Urothelium cell line (cell line): ENCODE measurements at places on chromosomes 5 and 9.

GRCh38 chr9:133771486-133772482 is 33.6 kb upstream of the SARDH start:
- DNase-seq, result no peak

DNA sequence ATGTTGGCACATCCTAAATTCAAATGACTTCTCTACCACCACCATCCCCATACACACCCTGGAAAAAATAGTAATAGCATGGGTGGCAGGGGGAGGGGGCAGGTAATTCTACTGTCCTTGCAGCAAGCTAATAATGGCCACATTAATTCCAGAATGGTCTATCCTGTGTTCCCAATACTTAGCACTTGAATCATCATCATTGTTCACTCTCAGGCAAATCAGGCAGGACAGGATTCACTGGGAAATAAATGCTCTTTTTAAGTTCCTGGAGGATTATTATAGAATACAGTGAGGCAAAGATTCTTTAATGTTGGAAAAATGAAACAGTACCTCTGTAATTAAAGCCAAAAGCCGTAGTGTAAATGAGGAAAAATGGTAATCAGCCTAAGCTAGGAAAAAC is 254.5 kb downstream of the ARRDC3 start:
- DNase-seq, result no peak

GRCh38 chr5:57681942-57682341 is 199.3 kb upstream of the ACTBL2 start:
- no peak for DNase-seq

DNA sequence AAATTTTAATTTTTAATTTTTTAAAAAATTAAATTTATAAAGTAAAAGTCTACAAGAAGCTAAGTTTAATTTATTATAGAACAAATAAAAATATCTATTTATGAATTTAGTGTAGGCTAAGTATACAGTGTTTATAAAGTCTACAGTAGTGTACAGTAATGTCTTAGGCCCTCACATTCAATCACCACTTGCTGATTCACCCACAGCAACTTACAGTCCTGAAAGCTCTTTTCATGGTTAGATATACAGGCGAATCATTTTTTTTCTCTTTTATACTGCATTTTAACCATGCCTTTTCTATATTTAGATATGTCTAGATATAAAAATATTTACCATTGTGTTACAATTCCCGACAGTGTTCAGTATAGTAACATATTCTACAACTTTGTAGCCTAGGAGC is 55.9 kb downstream of the PCSK1 start:
- no peak for DNase-seq

DNA sequence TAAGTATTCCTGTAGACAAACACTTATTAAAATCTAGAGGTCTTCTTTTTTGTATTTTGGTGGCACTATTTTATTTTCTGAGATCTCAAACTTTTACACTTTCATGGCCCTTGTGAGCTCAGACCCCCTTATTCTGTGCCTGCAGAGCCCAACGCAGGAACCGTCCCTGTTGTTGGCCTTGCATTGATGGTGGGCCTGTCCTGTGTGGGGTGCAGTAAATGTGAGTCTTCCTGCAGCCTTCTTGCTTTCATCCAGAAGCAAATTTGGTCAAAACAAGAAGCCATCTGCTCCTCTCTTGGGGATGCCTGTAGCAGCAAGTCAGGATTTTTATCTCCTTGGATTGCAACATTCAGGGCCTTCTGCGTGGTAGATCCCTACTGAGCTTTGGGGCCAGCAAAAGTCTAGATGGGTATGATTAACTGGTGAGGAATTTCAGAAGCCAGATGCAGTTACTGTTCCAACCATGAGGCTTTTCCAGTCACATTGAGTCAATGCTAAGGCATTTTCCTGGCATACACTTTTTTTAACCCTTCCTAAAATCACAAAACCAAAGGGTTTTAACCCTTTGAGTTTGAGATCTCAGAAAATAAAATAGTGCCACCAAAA is 31.7 kb downstream of the BASP1 start:
- peak; percentile 95 for DNase-seq

- DNase-seq, result no peak
Measured at GRCh38 chr5:117165068-117165467, 590.4 kb upstream of the SEMA6A start.

DNA sequence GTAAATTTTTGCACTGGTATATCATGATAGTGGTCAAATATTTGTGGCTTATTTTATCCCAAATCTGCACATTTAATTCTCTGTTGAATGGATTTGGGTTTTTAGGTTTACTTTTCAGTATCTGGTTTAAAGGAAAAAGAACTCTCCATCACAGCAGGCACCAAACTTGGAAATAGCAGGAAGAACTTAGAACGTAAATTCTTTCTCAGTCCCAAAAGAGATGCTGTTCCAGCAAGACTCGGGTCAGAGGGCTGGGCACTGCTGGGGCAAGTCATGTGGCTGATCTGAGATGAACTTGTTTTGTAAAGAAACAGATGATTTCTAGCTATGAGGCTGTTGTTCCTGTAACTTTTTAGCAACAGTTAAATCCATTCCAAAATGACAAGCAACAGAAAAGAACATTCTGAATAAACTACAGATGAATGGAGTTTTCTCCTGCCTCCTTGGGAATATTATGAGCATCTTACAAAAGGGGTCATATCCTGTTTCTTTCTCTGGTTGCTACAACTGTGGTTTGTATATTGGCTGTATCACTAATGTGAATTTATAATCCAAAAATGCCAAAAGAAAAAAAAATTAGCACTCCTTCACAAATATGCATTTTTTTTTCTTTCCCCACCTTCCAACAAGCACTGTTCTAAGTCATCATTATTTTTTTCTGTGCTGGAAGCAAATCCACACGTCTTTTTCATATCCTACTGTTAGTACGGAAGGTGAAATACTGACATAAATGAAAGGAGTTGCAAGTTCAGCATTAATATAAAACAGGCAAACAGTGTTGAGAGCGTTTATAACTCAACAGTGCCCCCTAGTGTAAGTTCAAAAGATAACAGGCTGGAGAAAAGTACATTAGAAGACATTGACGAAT is 31.1 kb downstream of the OR2K2 start:
- DNase-seq, result peak; percentile 30

DNA sequence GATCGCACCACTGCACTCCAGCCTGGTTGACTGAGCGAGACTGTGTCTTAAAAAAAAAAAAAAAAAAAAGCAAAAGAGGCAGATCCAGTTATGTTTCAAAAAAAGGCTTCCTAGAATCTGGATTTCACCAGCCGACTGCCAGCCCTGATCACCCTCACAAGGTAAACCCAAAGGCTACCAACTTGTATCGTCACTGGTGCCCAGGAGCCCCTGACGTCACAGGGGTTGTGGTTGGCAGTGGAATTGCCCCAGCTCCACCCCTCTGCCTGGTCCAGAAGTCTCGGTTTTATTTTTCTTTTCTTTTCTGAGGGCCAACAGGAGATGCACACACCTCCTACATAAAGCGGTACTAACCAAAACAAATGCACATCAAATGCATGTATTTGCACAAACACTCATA is 6.0 kb upstream of the LMX1B start:
- no peak for DNase-seq

GRCh38 chr9:134306636-134307600 is 19.3 kb upstream of the RXRA start:
- no peak for DNase-seq

- DNase-seq, result no peak
Measured at GRCh38 chr5:42784132-42784531, 27.5 kb downstream of the CCDC152 start.

- DNase-seq, result no peak
Measured at GRCh38 chr5:89372176-89372575, 489.2 kb upstream of the MEF2C start.

GRCh38 chr9:132160802-132161742 is 786 bp upstream of the NTNG2 start:
- peak; percentile 61 for DNase-seq

DNA sequence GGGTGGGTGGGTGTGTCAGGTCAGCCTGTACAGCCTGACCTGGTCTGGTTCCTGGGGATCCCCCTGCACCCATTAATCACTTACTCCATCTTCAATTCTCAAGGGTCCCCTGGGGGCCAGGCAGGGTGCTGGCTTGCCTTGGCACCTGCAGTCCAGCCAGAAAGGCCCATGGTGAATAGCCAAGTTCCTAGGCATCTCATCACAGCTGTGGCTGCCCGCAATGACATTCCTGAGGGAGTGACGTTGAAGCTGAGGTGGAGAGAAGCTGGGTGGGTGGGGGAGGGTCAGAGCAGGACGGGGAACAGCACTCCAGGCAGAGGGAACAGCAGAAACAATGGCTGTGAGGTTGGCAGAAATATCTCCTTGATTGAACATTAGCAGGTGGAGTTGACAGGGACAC is 10.6 kb downstream of the HMCN2 start:
- peak; percentile 93 for DNase-seq

DNA sequence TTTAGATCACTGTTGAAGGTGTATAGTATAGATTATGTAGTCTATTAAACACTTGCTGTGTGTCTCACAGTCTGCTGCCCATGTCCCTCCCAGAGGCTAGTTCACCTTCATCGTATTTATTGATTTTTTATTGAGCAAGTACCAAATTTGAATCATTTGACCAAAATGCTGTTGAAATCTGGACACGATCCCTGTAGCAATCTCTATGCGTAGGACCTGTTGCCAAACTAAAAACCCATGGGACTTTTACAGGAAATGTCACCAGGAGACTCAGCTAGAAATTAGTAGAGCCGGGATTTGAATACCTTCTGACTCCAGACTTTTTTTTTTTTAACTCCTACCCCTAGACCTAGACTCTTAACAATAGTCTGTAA is 17.5 kb downstream of the SLC31A1 start:
- DNase-seq, result no peak

- no peak for DNase-seq
Measured at GRCh38 chr5:54728588-54728915, 211.0 kb downstream of the SNX18 start.

GRCh38 chr5:55104946-55105701 is 2.7 kb downstream of the GZMA start:
- no peak for DNase-seq

DNA sequence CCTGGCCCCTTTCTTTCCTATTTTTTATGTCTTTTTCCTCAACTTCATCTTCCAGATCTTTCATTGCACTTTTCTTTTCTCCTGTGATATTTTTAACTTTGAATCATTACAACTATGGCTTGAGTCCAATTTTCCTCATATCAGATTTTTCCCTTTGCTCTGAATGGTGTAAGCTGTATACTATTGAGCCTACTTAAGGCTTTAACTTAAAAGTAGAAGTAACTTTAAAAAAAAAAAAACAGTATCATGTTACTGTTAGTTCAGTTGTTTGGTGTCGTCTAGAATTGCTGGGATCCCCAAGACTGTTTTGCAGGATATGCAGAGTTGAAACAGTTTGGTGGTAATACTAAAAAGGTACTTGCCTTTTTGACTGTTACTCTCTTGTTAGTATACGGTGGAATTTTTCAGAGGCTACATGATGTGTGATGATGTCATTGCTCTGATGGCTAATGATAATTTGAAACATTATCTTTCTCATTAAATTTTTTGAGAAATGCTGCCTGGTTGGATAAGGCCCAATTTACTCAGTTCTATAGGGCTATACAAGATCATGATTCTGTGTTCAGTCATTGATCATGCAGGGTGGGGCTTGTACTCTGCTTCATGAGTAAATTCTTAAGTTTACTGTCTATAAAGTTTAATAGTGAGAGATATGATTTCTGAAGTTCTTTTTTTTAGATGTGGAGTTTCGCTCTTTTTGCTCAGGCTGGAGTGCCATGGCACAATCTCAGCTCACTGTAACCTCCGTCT is 8.8 kb downstream of the NAA35 start:
- DNase-seq, result no peak

- DNase-seq, result no peak
Measured at GRCh38 chr9:71042448-71042990, 78.9 kb downstream of the TRPM3 start.

GRCh38 chr5:120803282-120803681 is 339.2 kb downstream of the PRR16 start:
- no peak for DNase-seq

GRCh38 chr5:81425569-81425968 is 31.6 kb upstream of the ACOT12 start:
- peak; percentile 17 for DNase-seq

GRCh38 chr9:134550584-134550983 is 91.0 kb upstream of the COL5A1 start:
- DNase-seq, result no peak

GRCh38 chr9:86734771-86735170 is 212.5 kb downstream of the GAS1 start:
- DNase-seq, result no peak

DNA sequence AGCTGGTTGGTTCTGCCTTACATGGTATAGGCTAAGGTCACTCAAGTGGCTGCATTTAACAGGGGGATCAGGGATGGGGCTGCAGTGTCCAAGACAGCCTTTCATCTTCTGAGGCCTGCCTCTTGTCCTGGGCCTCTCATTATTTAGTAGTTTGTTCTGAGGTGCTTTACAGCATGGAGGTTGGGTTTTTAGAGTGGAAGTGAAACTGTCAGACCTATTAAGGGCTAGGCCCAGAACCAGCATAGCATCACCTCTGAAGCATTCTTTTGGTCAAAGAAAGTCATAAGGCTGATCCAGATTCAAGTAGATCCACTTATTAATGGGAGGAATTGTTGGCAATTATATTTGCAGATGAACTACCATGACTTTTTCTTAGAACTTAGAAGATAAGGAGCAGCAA is 146.0 kb upstream of the NMUR2 start:
- DNase-seq, result no peak

DNA sequence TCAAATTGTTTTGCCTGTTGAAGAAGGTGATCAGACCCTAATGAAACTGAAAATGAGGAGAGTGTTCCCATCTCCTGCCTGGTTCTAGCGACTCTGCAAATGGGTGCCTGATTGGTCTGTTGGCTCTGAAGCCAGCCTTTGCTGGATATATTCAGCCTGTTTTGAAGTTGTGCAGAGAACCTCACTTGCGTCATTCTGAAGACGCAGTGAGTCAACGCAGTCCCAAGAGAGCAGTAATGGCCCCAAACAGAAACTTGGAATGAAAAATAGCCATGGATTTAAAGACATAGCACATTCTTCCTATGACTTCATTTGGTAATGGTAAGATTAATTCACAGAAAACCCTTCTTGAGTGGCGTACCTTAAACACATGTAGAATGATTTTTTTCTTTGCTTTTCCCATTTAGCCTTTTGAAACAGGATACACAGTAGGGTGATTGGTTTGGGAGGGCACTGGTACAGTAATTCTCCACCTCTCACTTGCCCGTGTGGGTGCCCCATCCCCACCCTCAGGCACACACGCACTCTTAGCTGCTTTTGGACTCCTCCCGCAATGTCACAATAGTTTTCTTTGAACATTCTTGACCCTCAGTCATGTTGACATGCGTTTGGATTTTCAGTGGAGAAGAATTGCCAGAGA is 54.1 kb upstream of the ABL1 start:
- DNase-seq, result peak; percentile 78

- no peak for DNase-seq
Measured at GRCh38 chr5:39533749-39534148, 109.0 kb upstream of the DAB2 start.

- no peak for DNase-seq
Measured at GRCh38 chr9:32867601-32868204, 84.4 kb downstream of the TMEM215 start.
